ENCODE measurements at places on chromosomes 5 and 9. TPM values are rescaled to one million over a fixed set of nuclear protein-coding genes. Genes with fewer than 3 reads are reported as not detected.

- no peak overlapping the region for H3K4me3 ChIP-seq
- peak; percentile 31 for DNase-seq
- H3K4me1 ChIP-seq: peaks cover 27% of the 10 kb centered on the region
- peak overlapping the region; percentile 30 for H3K27ac ChIP-seq
- H3K27me3 ChIP-seq: no peaks in the 10 kb centered on the region
Observed at GRCh38 chr5:149778303-149779123, 48.4 kb downstream of the PPARGC1B start.

DNA sequence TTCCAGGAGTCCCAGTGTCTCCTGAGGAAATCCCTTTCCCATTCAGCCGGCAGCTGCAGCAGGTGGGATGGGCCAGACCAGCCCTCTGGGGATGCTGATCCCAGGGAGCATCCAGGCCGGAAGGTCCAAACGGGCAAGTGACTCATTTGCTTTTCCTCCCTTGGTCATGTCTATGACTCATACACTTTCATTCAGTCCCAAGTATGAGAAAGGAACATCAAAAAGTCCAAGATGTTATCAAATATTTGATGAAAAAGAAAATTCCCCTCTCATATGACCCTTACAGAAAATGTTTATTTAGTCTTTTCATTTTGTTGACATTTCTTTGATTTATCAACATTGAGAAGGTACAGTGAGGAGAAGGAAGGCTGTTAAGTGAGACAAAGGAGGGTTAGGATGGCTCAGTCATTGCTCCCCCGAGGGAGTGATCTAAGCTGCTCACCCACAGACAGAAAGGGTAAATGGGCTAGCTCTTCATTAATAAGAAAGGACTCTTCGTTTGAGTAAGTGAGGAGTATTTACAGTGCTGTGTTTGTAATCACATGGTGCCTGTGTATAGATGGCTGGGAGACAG lies 117.6 kb upstream of the ANKRD55 start:
- no peak for DNase-seq
- H3K4me3 ChIP-seq: no peak overlapping the region
- H3K4me1 ChIP-seq: no peaks in the 10 kb centered on the region

DNA sequence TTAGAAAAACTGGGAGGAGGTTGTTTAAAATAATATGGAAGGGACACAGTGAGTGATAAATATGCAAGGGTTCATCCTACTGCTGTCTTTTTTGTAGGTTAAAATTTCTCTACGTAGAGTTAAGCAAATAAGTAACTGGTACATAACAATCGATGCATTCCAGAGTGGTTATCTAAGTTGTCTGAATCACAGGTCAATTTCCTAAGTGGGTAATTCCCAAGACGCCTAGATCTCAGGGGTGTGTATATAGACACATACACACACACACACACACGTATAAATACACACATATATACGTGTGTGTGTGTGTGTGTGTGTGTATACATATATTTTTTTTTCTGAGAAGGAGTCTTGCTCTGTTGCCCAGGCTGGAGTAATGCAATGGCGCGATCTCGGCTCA lies 22.3 kb downstream of the CAAP1 start:
- H3K27me3 ChIP-seq: no peaks in the 10 kb centered on the region
- no peak overlapping the region for H3K4me3 ChIP-seq
- peaks cover 6% of the 10 kb centered on the region for H3K36me3 ChIP-seq
- no peak overlapping the region for H3K27ac ChIP-seq
- no peaks in the 10 kb centered on the region for H3K4me1 ChIP-seq

DNA sequence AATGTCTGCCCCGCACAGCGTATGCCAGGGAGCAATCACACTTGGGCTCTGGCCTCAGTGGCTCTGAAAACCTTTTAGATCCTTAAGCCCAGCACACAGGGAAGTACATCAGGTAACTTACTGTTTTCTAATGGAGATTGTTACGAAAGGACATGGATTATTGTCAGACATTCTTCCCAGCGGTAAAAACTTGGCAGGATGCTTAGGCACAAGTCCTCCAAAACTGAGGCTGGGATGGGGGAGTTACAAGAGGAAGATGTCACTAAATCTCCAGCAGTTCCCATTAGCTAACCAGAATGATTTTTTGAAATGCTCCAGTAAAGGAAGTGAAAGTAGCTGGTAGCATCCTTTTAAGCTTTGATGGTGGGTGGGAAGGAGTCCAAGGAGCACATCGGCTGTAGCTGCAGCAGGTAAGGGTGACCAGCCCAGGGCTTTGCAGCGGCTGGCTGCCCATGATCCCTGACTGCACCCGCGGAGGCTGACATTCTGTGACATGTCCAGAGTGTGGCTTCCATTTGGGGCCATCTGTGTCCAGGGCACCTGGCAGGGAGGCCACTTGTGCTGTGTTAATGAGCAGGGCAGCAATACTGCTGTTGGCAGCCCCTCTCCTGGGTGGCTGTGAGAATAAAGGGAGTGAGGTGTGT lies 165.8 kb downstream of the GADD45G start:
- H3K27me3 ChIP-seq: peaks cover 3% of the 10 kb centered on the region
- H3K36me3 ChIP-seq: no peaks in the 10 kb centered on the region
- H3K27ac ChIP-seq: no peak overlapping the region
- DNase-seq: no peak

PCDHGA1 gene
- total RNA-seq: 0.11 TPM

- H3K4me3 ChIP-seq: no peak overlapping the region
- no peak overlapping the region for H3K27ac ChIP-seq
- H3K4me1 ChIP-seq: no peaks in the 10 kb centered on the region
- no peaks in the 10 kb centered on the region for H3K27me3 ChIP-seq
- no peaks in the 10 kb centered on the region for H3K36me3 ChIP-seq
- no peak for DNase-seq
Observed at GRCh38 chr9:103364753-103365152, 369.6 kb downstream of the CYLC2 start.

DNA sequence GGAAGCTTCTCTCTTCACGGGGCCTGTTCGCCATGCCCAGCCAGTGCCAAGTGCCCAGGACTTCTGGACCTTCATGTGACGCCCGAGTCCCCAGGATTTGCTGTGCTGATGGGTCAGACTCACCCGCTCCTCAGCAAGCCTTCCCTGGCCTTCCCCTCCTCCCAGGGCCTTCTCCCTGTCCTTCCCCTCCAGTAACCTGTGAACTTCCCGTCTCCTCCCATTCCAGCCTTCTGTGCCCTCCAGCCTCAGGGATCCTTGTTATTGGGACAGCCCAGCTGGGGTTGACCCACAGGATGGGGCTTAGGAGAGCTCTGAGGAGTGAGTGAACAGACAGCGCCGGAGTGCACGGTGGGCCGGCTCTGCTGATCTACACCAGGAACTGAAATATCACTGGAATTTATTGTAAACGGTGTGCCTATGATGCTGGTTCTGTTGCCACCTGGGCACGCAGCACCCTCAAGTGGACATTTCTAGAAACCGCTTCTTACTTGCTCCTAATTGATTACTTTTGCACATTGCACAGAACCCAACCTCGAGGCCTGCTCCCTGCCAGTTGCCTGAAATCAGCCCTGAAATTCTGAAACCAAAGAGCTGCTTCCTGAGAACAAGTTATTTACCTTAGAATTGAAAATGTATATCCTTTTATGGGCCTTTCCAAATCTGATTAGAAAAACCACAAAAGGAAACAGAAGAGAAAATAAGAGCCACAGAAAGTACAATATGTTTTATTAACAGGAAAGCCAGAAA lies 1.5 kb downstream of the SPAAR start:
- peak overlapping the region; percentile 93 for H3K27ac ChIP-seq
- H3K27me3 ChIP-seq: no peaks in the 10 kb centered on the region
- DNase-seq: peak; percentile 50
- no peaks in the 10 kb centered on the region for H3K36me3 ChIP-seq
- peak overlapping the region; percentile 75 for H3K4me3 ChIP-seq

DNA sequence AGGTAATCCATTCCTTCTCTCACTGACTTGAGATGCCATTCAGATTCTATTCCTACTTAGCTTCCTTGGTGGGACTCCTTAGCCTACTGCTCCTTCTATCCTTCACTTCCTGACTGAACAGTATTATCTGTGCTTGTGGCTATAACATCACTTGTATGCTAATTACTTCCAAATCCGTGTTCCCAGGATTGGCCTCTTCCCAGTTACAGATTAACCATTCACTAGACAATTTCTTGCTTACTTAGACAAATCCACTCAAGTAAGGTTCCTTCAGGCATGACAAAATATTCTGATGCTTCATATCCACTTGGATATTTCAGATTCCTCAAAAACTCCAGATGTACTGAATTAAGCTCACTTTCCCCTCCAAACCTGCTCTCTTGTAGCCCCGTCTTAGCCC lies 18.3 kb downstream of the LIFR start:
- H3K4me3 ChIP-seq: no peak overlapping the region
- H3K4me1 ChIP-seq: no peaks in the 10 kb centered on the region
- no peaks in the 10 kb centered on the region for H3K36me3 ChIP-seq
- DNase-seq: no peak
- H3K27ac ChIP-seq: no peak overlapping the region

DNA sequence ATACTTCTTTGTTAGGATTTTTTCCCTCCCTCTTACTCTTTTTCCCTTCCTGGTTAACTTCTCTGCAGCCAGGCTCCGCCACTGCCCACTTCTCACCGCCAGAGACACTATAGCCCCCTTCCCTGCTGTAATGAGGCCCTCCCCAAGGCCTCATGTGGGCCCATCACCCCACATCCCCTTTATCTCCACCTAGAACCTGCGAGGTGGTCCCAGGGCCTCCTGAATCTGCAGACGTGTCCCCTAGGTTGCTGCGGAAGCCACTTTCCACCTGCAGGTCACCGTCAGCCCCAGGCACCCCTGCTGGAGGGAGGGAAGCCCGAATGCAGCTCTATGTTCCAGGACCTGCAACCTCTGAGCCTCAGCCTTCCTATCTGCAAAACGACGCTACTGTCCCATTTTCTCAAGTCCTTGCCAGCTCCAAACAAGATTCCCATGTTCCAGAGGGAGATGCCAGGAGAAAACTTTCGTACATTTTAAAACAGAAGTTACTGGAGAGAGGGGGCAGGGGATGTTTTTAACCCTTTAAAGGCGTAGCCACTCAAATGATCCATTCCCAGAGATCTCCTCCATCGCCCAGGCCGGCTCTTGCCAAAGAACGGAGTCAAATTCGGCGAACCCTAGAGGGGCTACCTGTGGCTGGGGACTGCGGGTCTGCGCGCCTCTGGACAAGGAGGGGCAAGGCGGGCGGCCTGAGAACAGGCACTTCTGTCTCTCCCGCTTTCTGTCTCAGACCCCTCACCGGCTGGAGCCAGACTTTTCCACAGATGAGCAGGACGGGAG lies 929 bp downstream of the SH3PXD2B start:
- peak overlapping the region; percentile 73 for H3K4me3 ChIP-seq
- H3K27ac ChIP-seq: peak overlapping the region; percentile 7
- DNase-seq: no peak

SLC36A3 gene
- not detected for total RNA-seq

NUTM2F gene
- not detected for total RNA-seq

GRCh38 chr9:37583522-37584121 lies 7.4 kb upstream of the FBXO10 start:
- H3K27me3 ChIP-seq: no peaks in the 10 kb centered on the region
- peaks cover 21% of the 10 kb centered on the region for H3K36me3 ChIP-seq
- DNase-seq: no peak
- no peak overlapping the region for H3K27ac ChIP-seq
- H3K4me1 ChIP-seq: peaks cover 3% of the 10 kb centered on the region
- no peak overlapping the region for H3K4me3 ChIP-seq

GRCh38 chr9:25513509-25514033 lies 164.7 kb downstream of the TUSC1 start:
- no peak overlapping the region for H3K27ac ChIP-seq
- no peaks in the 10 kb centered on the region for H3K36me3 ChIP-seq
- no peaks in the 10 kb centered on the region for H3K4me1 ChIP-seq

Measured in activated naive CD8-positive, alpha-beta T cell treated with anti-CD3 and anti-CD28 coated beads, Interleukin-2, amount 10 ng/mL, durations not matched to agents 7 days and 5 days (primary cell).